NCI-H2081 treated with DMSO at 0.1 percent for 48 hours (cell line): ENCODE measurements at places on chromosomes 1 and 21.

- DNase-seq, result peak; percentile 55
Measured at GRCh38 chr1:230681599-230681998, 32.3 kb downstream of the AGT start.

- no peak for DNase-seq
Measured at GRCh38 chr1:3312898-3313575, 141.4 kb upstream of the ARHGEF16 start.

- no peak for DNase-seq
Measured at GRCh38 chr21:41671859-41672542, 94.9 kb downstream of the RIPK4 start.

DNA sequence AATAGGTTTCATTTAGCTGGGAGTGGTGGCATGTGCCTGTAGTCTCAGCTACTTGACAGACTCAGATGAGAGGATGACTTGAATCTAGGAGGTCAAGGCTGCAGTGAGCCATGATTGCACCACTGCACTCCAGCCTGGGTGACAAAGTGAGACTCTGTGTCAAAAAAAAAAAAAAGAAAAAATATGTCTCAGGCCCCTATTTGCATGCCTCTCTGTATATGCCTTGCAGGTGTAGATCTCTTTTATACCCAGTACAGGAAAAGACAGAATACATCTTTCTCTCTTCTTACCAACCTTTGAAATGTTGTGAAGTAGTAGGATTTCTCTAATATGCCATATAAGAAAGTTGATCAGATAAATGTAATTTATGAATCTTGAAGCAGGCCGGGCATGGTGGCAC lies 6.4 kb downstream of the CNR2 start:
- no peak for DNase-seq

GRCh38 chr1:154402409-154402921 lies 2.7 kb upstream of the IL6R start:
- DNase-seq, result no peak
